ENCODE measurements at places on chromosomes 1 and 21.

DNA sequence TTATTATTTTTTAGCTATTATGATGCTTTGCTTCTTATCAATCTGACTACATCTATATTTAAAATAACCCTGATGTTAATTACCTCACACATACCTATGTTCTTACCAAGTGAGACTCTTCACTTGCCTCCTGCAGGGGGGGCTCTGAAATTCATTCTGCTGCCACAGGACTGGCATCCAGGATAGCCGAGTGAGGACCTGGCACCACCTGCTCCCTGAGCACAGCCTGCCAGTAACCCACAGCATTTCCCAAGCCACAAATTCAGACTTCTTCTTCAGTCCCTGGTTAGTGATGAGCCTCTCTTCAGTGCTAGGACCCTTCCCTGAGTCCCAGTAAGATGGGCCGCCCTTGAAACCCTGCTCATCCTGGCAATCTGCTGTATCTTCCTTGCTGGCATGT is 296.5 kb upstream of the PLXNA2 start:
- no peak for DNase-seq

DNA sequence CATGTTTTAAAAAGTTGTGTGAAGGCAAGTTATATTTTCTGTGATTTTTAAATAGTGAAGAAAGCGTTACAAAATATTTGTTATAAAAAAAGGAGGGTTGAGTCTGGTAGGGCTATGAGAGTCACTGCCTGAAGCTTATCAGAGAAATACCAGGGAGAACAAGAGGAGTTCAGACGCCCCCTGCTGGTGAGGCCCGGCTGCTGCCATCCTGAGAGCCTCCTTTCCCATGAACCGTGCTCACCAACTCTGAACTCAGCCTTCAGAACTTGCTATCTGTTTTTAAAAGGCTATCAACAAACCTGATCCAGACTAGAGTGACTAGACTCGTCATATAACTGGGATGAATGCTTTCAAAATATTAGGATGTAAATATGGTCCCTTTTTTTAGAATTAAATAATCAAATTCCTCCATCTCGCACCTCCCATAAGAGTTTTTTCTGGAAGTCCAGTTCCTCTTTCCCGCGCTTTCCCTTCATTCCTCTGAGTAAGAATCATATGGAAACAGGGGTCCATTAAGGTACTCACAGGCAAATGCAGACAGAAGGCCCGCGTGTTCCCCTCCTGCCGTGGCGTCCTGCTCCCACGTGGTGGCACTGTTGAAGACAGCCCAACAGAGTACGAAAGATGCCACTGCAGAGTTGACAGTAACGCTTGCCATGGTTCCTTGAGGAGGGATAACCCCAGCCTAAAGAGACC is 26.2 kb upstream of the SPATA6 start:
- DNase-seq, result peak; percentile 74

DNA sequence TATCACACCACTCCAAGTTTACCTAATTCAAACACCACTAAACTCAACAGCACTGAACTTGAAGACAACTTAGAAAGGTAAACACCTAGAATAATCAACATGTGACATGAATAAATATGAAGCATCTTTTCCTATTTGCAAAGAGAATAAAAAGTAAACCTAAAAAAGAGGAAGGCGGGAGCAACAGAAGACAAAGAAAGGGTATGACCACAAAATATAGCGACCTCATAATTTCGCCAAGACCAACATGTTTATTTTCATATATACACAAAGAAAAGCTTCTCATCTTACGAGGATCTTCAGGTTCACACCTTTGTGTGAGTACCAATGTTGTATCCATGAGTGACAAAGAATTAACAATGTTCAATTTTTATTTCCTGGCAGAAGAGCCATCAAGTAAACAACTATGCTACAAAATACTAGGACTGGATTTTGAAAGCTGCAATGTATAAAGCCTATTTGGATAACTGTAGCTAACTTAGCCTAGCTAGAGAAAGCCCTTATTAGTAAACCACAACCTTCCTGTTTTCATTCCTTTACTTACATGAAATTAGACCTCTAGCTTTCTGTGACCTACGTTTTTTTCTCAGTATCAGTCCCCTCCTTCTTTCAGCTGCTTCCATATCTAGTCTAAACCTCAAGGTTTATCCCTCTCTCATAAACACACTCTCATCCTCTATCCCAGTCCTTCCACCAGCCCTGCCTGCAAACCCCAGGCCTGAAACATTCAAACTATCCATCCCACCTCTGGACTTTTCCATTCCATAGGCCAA is 21.3 kb upstream of the PHTF1 start:
- no peak for DNase-seq

- DNase-seq, result no peak
These were observed 865 bp downstream of the ADPRS start for GRCh38 chr1:36089393-36090121.

DNA sequence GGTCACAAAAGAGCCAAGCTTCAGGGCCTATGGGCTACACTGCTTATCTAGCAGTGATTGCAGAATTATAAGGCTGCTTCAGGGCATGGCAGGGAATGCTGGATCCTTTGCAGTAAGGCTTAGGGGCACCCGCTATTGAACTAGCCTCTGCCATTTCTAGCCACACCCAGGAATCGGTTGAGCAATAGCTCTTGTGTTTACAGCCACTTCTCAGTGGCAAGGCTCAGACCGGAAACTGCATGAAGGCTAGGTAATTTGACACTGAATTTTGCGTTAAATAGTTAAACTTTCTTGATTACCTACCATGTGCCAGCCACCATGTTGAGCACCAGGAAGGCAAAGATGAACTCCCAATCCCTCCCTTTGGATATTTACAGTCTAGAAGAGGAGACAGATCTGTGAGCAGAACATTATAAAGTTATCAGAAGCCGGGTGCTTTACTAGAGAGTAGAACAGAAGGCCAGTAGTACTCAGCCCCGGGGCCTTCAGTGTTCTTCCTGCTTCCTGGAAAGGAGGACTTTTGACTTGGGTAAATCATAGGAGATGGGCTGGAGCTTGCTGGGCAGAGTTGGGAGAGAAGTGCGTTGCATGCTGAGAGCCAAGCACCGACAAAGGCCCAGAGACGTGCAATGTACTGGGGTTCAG is 98.6 kb upstream of the LPGAT1 start:
- no peak for DNase-seq
